ENCODE measurements at places on chromosomes 7 and 10.

- DNase-seq = no peak
Observed at GRCh38 chr7:1839701-1840100, 169.6 kb downstream of the ELFN1 start.

DNA sequence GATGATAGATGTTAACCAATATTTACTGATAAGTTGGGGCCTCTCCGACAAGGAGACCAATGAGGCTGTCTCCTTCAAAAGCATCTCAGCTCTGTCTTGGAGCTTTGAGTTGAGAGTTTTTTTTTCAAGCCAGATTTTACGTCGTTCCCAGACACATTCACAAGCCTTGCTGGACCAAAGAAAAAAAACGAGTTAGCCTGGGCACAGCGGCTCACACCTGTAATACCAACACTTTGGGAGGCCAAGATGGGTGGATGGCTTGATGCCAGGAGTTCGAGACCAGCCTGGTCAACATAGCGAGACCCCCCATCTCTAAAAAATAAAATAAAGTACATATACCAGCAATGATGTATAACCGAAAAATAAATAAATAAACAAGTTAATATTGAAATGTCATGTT is 19.0 kb upstream of the AZGP1 start:
- DNase-seq = no peak

GRCh38 chr10:26697163-26697921 is at the start of gene PDSS1:
PDSS1 (plus strand) TSS chr10:26697701; CDS start chr10:26697712, 11 bp downstream.
- no peak for DNase-seq

DNA sequence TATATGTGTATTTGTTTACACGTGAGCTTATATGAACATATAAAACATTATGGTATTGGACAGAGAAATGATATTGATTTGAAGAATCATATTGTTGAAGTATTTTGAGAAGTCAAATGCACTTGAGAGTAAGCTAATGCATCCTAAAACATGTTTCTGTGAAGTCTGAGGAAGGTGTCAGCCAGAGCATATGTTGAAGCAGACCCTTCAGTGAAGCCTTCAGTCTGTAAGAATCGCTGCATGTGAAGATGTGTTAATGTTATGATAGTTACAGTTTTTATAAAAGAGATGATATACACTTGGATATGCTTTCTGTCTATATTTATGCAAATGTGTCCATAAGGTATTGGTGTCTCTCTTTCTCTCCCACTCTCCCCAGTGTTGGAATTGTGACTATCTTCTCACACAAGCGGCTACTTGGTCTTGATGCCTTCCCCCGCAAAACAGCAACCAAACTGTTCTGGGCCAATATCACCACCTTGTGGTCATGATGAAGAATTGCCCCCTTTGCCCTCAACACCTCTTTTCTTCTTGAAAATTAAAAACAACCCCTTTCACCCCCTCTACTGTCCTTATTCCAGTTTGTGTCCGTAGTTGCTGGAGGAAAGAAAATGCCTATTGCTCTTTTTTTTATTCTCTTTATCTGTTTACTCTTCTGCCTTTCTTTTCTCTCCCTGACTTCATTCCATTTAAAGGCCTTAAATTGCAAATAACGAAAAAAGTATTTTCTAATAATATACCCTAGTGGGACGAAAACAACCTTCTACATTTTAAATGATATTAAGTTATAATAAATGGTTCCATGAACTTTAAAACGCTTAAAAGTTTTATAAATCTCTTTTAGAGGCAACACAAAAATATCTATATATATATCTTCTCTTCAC is 64.9 kb downstream of the IKZF1 start:
- DNase-seq = no peak

DNA sequence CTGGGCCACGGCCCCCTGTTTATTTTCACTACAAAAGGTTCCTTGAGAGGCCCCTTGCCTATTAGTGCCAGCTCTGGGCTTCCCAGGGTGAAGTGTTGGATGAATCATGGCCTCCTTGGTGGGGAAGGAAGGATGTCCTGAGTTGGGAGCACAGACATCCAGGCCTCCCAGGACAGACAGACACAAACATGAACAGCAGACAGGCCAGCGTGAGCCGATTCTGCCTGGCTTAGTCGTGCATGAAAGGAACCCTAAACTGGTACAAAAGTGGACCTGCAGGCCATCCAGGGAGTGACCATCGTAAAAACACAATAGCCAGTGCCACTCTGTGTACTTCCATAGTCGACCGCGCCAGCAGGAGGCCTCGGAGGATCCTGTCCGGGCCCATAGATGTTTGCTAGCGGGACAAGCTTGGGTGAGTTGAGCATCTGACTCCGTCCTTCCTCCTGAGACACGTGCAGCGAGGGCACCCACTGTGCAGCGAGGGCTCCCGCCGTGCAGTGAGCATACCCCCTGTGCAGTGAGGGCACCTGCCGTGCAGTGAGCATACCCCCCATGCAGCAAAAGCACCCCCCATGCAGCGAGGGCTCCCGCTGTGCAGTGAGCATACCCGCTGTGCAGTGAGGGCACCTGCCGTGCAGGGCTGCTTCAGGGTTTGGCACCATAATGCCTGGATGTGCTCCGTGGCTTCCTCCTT is 51.3 kb upstream of the PRKAR1B start:
- no peak for DNase-seq

- no peak for DNase-seq
Observed at GRCh38 chr7:134827889-134828288, 48.5 kb downstream of the CALD1 start.

- DNase-seq = peak; percentile 53
Observed at GRCh38 chr7:27636326-27637006, 26.2 kb downstream of the HIBADH start.

DNA sequence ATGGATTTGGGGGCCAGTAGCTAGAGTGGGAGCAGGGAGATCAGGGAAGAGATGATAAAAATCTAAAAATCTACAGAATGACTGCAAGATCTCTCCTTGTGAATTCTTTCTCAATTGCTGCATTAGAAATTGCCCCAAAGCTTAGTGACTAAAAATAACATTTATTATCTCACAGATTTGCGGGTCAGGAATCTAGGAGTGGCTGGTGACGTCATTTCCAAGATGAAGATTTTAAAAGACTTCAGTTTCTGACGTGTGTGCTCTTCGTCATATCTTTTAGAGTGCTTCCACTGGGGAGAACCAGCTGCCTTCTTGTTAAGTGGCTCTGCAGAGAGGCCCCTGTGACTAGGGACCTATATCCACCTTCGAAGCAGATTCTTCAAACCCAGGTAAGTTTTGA is 112.6 kb downstream of the DGKI start:
- no peak for DNase-seq

DNA sequence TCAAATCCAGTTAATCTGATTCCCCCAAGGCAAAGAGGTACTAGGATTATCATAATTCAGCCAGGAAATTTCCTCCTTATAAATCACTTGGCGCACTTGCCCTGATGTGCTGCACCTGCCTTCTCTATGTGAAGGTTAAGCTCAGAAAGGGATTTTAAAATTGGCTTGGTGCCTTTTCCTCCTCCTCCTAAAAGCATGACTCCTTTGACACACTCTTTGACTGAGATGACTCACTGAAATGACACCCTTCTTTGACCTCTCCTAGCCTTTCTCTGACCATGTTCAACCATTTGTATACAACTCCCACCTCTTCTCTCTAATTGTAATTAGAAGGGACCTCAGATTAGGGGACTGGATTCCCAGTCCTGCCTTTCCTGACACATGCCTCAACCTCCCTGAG is 46.5 kb downstream of the ABLIM1 start:
- no peak for DNase-seq

DNA sequence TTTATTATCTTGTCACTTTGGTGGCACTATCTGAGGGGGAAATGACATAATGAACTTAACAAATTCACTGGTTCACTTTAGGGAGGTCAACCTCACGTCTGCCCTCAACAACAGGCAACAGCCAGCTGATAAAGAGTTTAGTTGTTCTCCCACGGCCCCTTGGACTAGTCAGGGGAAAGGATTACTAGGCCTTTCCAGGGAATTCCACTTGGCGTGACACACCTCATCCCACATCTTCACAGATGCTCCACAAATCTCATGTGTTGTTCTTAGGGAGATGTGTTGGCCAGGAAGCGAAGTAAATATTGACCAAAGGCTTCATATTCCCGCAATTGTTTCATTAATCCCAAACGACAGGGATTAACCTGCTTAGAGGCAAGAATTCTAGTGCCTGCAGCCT is 183.5 kb upstream of the CDCA7L start:
- DNase-seq = no peak

DNA sequence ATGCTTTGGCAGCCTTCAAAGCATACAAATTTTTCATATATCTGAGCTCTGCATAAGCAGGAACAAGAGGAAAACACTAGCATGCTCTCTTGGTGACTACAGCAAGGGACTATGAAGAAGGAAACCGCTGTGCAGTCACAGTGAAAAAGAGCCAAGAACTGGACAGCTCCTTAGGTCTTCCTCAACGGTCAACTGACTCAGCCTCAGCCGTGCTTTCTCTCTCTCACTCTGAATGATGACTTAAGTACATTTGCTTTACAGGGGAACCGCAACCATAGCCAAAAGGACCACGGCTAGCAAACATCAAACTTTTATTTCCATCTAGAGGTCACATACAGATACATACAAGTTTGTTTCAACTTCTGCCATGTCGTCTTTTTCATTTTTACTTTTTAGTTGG is 69.9 kb downstream of the HYCC1 start:
- no peak for DNase-seq

- DNase-seq = no peak
Observed at GRCh38 chr10:34590793-34591192, 224.3 kb downstream of the PARD3 start.

DNA sequence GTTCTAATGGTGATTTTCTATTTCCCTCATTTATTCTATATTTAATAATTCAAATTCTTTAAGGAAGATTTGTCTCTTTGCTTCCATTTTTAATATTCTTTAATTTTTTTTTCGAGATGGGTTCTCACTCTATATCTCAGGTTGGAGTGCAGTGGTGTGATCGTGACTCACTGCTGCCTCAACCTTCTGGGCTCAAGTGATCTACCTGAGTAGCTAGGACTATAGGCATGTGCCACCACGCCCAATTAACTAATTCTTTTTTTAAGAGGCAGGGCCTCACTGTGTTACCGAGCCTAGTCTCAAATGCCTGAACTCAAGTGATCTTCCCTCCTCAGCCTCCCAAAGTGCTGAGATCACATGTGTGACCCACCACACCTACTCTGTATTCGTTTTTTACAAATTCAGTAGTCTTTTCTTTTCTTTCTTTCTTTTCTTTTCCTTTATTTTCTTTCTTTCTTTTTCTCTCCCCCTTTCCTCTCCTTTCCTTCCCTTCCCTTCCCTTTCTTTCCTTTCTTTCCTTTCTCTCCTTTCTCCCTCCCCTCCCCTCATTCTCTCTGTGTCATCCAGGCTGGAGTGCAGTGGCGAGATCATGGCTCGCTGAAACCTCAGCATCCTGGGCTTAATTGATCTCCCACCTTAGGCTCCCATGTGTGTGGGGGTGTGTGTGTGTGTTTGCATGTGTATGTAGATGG is 323.1 kb downstream of the ADK start:
- no peak for DNase-seq

GRCh38 chr10:131453721-131454634 is 142.5 kb upstream of the TCERG1L start:
- DNase-seq = no peak

DNA sequence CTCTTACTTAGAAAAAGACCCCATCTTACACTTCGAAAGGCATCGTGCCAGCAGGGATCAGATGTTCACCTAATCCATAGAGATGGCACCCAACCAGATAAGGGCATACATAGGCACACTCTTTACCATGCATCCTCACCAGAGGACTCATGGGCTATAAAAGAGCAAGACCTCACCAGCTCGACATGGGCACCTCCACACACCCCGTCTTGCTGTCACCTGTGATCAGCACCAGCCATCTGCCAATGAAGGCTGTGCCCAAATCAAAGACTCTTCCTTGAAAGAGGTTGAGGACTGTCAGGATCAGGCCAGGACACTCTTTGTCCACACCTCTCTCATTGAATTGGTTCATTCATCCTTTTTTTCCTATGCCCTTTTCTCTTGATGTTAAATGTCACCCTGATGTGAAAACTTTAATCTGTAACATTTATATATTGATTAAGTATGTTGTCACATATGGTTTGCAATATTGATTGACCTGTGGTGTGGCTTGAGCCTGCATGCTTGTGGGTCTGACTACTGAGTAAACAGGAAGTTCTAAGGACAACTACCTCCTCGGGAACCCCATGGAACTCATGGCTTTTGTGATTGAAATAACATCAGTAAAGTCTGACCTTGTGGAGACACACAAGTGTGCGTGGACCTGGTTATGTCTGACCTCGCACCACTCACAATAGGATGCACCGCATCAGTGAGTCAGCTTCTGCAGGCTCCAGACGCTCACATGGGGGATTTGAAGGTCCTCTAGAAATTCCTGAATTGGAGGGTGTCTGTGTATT is 75.5 kb downstream of the HTR5A start:
- no peak for DNase-seq

DNA sequence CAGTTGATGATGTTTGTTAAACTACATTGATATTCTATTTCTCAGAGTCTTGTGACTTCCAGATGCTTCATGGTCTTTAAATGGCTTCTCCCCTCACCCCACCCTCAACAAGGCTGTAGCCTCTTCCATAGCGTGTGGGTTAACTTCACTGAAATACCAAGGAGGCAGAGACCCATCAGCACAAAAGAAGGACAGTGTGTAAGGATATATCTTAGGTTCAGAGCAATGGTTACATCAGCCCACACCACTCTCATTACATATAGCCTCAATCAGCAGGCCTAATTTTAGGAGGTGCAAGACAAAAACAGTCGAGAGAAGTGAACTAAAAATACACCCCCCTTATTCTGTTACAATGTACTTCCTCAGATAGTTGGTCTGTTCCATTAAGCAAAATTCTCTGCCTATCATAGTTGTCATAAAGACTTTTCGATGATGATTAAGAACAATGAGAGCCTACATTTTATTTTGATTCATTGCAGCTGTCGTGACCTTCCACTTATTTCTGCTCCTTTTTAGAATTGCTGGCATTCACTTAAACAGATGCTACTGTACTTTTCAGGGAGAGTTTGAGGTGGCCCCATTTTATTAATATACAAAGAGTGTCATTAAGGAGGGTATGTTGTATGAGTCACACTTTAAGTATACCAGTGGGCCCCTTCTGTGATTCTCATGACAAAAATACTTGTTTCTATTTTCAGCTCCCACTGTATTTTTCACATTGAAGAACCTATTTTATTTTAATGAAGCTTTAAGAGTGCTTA is 52.1 kb downstream of the WIPF3 start:
- no peak for DNase-seq

DNA sequence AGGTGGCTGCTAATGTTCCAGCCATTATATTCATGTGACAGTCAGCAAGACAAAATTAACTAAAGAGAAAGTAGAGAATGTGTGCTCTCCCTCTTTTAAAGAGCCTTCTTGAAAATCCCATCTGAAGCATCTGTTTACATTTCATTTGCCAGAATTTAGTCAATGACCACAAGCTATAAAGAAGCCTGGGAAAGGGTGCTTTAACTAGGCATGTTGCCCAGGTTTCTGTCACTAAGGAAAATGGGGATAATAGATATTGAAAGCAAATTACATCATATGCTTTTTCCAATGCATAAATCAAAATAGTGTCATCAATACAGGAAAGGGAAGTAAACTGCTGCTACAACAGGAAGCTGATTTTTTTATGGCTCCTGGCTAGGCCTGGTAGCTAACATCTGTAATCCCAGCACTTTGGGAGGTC is 67.7 kb downstream of the ELAPOR2 start:
- no peak for DNase-seq

GRCh38 chr10:14481752-14482151 is 151.0 kb upstream of the FRMD4A start:
- no peak for DNase-seq

- DNase-seq = no peak
Observed at GRCh38 chr7:47381134-47381495, 200.8 kb downstream of the TNS3 start.

- no peak for DNase-seq
Observed at GRCh38 chr10:93095225-93095624, 21.5 kb downstream of the CYP26A1 start.

- DNase-seq = no peak
Observed at GRCh38 chr10:12650538-12651298, 301.4 kb downstream of the CAMK1D start.

Measured in NCI-H187 treated with DMSO at 0.1 percent for 48 hours (cell line).